ENCODE measurements at places on chromosomes 3 and 15.

DNA sequence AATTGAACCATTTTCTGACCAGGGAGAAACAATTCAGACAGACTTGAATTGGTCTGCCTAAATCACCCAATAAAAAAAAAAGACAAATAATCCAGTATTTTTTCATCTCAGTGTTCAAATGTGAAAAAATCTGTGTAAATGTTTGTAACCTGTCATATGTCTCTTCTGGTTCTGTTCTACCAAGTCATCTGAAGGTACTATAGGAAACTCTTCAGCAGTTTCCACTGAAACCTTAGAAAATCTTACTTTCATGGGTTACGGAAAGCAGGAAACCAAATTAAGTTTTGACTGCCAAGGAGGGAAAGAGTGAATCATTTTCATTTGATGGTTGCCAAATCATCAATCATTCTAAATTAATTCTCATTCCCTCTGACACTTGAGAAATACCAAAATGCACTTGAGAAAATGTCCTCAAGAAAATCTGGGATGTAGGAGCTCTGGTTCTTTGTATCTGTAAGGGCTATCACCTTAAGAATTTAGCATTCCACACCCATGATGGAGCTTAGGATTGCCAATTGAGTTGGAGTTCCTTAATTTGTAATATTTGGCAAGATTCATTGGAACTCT, 278.2 kb upstream of the KCNH8 start:
- DNase-seq = no peak

- DNase-seq = peak; percentile 5
Observed at GRCh38 chr15:82045179-82045891, 483 bp downstream of the MEX3B start.

GRCh38 chr3:137420198-137420995, 343.7 kb upstream of the SOX14 start:
- DNase-seq = no peak

- DNase-seq = no peak
Observed at GRCh38 chr3:16668776-16669545, 63.7 kb upstream of the DAZL start.

DNA sequence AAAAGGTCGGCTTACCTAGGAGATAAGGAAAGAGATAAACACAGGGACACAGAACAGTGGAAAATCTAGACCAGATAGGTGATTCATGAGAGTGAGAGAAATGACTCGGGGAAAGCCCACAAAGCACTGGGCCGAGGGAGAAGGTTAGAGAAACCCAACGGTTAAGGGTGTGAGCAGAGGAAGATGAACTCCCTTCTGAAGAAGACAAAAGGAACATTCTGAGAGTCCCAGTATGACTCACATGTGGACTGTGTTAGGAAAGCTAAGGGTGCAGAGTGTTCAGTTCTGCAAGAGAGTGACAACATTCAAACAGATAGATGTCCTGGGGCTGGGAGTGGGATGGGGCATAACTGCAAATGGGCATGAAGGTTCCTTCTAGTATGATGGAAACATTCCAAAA, 83.0 kb downstream of the CNTN3 start:
- no peak for DNase-seq

- DNase-seq = no peak
Observed at GRCh38 chr3:98897701-98898100, 3.8 kb downstream of the DCBLD2 start.

GRCh38 chr3:181403876-181404660, 307.7 kb upstream of the SOX2 start:
- DNase-seq = no peak

Measured in activated CD4-positive, alpha-beta T cell treated with anti-CD3 and anti-CD28 coated beads, Interleukin-2, amount 50 U/mL, for 4 hours (primary cell).